ENCODE measurements at places on chromosomes 12 and 14.

- DNase-seq, result no peak
Observed at GRCh38 chr14:102277874-102278630, 26.9 kb downstream of the MOK start.

- DNase-seq, result no peak
Observed at GRCh38 chr14:101069666-101070362, 166.3 kb upstream of the RTL1 start.

- DNase-seq, result no peak
Observed at GRCh38 chr14:96746101-96746500, 51.1 kb upstream of the VRK1 start.

- DNase-seq, result no peak
Observed at GRCh38 chr12:388541-389141, 479 bp downstream of the KDM5A start.

- DNase-seq, result no peak
Observed at GRCh38 chr12:116920939-116921338, 10.2 kb downstream of the FBXW8 start.

GRCh38 chr14:106141242-106142220 lies 615.1 kb downstream of the TMEM121 start:
- no peak for DNase-seq

GRCh38 chr14:53380867-53381225 lies 227.7 kb upstream of the DDHD1 start:
- DNase-seq, result no peak

GRCh38 chr12:87807086-87807485 lies 222.1 kb downstream of the C12orf50 start:
- DNase-seq, result no peak

DNA sequence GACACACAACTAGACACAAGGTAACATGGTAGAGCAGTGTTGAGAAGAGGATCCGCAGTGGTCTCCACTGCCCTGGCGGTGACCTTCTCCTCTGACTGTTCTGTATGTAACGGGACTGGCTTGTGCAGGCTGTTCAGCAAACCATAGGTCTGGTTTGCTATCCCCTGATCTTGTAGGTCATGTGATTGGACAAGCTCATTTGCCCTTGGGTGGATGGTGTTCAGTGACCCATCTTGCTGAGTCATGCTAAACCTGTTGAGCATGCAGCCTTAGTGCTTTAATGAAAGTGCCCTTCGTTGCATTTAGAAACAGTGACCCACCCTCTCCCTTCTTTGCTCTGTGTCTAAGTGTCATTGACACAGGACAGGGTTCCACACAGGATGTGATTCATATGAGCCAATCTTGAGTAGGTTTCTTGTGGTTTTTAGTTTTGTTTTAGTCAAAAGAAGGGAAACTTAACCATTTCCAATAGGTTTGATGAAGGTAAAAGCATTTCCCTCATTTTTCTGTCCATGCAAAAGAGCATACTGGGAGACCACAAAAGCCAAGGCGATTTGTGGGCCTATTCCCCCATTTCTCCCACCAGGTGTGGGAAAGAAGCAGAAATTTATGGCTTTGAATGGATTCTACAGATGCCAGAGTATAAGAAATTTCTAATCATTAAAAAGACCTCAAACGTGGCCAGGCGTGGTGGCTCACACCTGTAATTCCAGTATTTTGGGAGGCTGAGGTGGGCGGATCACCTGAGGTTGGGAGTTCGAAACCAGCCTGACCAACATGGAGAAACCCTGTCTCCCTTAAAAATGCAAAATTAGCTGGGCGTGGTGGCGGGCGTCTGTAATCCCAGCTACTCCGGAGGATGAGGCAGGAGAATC lies 32.6 kb upstream of the HIF1A start:
- DNase-seq, result no peak

Measured in pulmonary artery endothelial cell (primary cell).